ENCODE measurements at places on chromosomes 12 and 14.

GRCh38 chr12:75982169-75982564 lies 49.4 kb downstream of the PHLDA1 start:
- DNase-seq = peak; percentile 98

DNA sequence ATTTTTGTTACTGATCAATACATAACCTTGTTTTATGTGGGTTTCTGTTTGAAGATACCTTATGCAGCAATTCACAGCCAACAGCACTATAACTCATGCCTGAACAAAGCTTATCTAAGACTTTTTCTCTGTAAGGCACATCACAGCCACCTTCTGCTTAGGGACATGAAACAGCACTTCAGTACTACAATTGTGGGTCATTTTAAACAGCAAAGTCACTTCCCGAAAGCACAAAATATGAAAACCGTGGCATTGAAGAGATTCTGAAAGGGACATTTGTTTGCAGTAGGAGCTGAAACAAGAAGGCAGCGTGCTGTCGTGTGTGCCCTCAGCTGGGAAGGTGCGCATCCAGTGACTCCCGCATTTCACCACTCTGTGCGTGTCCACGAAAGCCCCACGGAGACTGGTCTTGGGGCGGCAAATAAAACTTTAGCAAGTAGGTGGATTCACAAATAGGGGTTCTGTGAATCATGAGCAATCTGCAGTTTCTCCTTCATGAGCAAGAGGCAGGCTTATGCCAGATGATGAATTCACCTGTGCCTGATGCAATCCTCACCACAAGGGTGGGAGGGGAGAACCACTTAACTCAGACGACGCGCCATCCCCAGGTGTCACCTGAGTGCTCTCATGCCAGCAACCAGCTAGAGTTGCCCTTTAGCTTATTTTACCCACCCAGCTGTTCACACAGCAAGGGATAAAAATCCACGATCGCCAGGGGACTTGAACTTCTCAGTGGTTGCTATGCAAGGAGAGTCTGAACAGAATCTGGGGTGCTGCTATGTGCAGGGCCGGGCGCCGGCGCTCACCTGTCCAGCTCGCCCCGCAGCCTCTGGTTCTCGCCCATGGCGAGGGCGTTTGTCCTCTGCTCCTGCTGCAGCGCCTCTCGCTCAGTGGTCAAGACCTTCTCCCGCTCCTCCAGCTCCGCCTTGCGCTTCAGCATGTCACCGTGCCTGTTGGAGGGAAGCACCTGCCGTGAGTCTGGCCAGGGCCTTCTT lies 54.9 kb upstream of the GPR68 start:
- no peak for DNase-seq

- DNase-seq = no peak
Measured at GRCh38 chr12:52783563-52784316, 6.6 kb upstream of the KRT76 start.

- DNase-seq = no peak
Measured at GRCh38 chr12:41061192-41061591, 126.9 kb upstream of the PDZRN4 start.

GRCh38 chr14:58077621-58078020 lies 74.4 kb downstream of the ARMH4 start:
- peak; percentile 68 for DNase-seq

DNA sequence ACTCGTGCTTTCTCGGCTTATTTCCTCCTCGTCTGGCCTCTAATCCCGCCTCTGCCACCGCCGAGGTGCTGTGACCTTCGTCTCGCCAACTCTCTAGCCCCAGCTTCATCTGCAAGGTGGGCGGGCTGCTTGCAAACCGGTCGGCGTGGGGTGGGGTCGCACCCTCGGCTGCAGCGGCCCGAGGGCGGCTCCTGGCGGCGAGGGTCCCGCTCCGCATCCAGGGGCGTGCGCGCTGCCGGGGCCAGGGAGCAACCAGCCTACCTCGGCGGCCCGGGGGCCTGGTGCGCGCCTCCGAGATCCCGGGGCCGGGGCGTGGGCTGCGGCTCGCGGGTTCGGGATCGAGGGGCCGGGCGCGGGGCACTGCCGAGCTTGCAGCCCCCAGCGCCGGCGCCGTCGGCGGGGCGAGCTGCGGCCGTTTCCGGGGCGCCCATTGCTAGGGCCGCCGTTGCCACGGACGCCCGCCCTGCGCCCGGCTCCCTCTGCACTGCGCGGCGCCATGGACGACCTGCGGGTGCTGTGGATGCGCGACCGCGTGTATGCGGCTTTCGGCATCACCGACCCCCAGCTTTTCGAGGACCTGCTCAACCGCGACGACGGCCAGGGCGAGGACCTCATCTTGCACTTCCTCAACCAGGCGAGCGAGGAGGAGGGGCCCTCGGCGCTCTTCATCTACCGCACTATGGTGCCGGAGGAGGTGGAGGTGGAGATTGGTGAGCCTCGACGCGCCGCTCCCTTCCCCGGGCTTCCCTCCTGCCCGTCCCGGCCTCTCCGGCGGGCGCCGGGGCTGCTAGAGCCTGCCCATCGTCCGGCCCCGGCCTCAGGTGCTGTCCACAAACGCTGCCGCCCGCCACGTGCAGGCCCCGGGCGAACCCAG lies at the start of gene DNAH10:
Gene DNAH10 (plus strand): TSS at position 461 of the 874 bp plus-strand sequence. CDS start 36 bp downstream, at position 497.
- DNase-seq = no peak

GRCh38 chr12:6285063-6285477 lies 25.4 kb upstream of the PLEKHG6 start:
- peak; percentile 67 for DNase-seq

All from M059J (cell line).